ENCODE measurements at places on chromosomes 4 and X. TPM values are rescaled to one million over a fixed set of nuclear protein-coding genes. Genes with fewer than 3 reads are reported as not detected.

Gene OTUD6A
- total RNA-seq: not detected

Gene PPEF2
- total RNA-seq: not detected

Gene TMSB15B
- 26.0 TPM for total RNA-seq

Gene TEX13B
- not detected for total RNA-seq

Gene CNKSR2
- 200 TPM for total RNA-seq

Gene STARD8
- 1.7 TPM for total RNA-seq

Gene CD38
- total RNA-seq: 6.1 TPM

Gene TRAM1L1
- 37.1 TPM for total RNA-seq

Gene NOCT
- 30.6 TPM for total RNA-seq

Gene FBXW7
- total RNA-seq: 285 TPM

Gene TEX13C
- under 0.01 TPM for total RNA-seq

Gene WNK3
- total RNA-seq: 65.8 TPM

Gene GPRIN3
- 31.2 TPM for total RNA-seq

Gene LGI2
- 1.7 TPM for total RNA-seq

Gene ASB11
- not detected for total RNA-seq

Gene NKX1-1
- total RNA-seq: not detected

Gene NXF2B
- total RNA-seq: not detected

Gene VEGFC
- 0.94 TPM for total RNA-seq

Gene FRG2
- total RNA-seq: not detected

Gene ENOPH1
- 89.7 TPM for total RNA-seq

Gene RAB33A
- total RNA-seq: 36.5 TPM

Gene SLC49A3
- total RNA-seq: 0.62 TPM

Gene HPGDS
- 1.4 TPM for total RNA-seq

Gene MBTPS2
- 11.4 TPM for total RNA-seq

Gene CDS1
- 9.4 TPM for total RNA-seq

All from occipital lobe (tissue), 3 donors.